Trophoblast cell (in vitro differentiated cells and primary cell): ENCODE measurements at places on chromosomes 1 and 21.

DNA sequence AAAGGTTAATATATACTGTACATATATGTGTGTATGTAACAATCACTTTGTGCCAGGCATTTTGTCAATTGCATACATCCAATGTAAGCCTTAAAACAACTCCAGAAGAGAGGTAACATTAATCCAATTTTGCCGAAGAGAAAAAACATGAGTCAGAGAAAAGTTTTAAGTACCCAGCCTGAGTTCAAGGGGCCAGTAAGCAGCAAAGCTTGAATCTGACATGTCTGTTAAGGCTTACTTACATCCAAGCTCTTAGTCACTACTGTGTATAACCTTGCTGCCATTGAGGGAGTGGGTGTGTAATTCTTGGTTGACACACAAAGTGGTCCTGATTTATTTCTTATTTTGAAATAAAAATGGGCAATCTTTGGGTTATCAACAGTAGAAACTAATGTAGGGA, 360.4 kb upstream of the LYPLAL1 start:
- DNase-seq, result no peak

DNA sequence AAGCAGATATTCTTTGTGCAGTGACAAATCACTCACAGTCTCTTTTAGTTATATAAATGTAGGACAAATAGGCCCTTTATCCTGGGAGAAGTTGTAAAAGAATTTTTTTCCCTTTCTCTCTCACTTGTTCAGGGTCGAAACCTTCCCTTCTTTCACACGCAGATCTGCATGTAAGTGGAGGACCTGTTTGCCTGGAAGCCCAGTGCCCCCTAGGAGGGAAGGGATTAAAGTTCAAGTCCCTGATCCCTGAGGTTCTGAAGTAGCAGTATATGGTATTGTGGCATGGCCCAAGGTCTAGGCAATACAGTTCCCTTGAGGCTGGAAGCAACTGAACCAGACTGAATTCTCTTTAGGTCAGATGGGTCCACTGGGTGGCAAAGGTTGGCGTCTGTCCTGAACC, 48.6 kb upstream of the PTGFRN start:
- DNase-seq, result no peak

DNA sequence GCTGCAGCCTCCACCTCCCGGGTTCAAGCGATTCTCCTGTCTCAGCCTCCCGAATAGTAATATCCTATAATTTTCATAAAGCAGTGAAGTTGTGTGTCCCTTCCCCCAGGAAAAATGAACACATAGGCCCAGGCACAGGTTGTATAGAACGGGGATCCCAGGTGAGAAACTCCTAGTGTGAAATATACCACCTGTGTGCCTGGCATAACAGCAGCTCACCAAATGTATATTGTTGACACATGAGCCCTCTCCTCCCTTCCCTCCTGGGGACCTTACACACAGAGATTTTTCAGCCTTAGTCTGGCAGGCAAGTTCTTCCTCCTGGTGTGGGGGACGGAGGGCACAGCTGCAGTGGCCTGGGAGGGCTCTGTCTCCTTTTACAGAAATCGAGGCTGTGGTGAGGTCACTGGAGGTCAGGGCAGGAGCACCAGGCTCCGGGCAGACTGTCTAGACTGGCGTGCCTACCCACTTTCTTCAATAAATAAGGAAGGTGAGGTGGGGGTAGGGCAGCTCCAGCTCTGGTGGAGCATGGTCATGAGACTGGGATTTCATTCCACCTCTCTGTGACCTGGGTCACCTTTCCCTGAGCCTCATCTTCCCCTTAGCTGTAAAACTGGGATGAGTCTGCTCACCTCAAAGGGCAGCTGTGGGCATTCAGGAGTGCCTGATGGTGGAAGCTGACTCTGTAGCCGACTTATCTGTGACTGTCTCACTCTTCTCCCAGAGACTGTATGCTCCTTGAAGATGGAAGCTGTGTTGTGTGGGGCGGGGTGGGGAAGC, 14.3 kb downstream of the RCC1 start:
- no peak for DNase-seq

- no peak for DNase-seq
Observed at GRCh38 chr1:10682108-10682445, 114.4 kb downstream of the CASZ1 start.

- no peak for DNase-seq
Observed at GRCh38 chr1:23102289-23102688, 66.4 kb downstream of the LUZP1 start.

DNA sequence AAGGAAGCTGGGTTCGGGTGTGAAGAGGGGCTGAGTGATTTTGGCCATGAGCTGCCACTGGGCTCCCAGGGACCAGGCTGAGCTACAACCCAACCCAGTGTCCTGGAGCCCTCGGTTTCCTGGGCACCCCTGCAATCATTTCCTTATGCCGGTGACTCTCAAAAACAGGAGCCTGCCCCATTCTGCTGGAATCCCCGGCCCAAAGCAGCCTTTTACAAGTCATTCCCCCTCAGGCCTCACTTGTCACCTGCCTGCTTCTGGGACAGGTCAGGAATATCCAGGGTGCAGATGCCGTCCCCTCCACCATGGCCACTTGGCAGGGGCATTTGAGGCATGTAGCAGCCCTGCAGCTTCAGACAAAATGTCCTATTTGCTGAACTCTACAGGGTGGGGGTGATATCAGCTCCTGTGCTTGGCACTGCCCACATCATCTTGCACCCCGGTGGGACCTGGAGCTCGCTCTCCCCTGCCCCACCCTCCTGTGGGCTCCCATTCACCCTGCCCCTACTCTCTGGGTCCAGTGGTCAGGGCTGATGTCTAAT, 30.0 kb downstream of the CDK18 start:
- DNase-seq, result no peak

GRCh38 chr21:37607081-37607480, 240.5 kb downstream of the DYRK1A start:
- DNase-seq, result peak; percentile 63

DNA sequence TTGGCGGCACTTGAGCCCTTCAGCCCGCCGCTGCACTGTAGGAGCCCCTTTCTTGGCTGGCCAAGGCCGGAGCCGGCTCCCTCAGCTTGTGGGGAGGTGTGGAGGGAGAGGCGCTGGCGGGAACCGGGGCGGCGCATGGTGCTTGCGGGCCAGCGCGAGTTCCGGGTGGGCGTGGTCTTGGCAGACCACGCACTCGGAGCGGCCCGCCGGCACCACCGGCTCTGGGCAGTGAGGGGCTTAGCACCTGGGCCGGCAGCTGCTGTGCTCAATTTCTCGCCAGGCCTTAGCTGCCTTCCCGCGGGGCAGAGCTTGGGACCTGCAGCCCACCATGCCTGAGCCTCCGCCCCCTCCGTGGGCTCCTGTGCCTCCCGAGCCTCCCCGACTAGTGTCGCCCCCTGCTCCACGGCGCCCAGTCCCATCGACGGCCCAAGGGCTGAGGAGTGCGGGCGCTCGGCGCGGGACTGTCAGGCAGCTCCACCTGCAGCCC, 673.7 kb upstream of the BRINP3 start:
- no peak for DNase-seq

DNA sequence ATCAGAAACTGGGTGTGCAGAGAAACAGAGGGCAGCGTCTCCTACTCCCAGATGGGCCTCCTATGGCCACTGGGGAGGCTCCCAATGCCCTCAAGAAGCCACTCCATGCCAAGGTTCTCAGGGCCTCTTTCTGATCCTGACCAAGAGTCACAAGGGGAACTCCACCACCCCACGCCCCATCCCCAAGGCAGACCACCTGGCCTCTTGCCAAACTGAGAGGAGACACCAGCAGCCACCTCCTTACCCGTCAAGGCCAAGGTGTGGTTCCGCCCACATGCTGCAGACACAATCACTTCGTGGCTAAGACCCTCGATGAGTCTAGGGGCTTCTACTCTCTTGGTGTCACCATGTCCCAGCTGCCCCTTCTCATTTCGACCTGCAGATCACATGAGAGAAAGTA, 17.0 kb downstream of the RCC2 start:
- DNase-seq, result no peak

DNA sequence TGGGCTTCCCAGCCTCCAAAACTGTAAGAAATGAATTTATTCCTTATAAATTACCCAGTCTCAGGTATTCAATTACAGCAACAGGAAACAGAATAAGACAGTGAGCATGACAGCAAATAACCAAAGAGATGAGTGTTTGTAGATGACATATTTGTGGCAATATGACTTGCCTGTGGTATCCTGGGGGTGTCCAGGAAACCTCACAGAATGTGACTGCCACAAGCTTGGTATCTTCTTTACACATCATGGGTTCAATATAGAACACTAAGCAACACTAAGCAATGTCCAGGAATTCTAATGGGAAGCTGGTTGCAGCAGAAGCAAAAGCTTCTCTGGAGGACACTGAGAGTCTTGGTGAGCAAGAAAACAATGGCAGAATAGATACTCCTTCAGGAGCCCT, 236.4 kb upstream of the BEND5 start:
- DNase-seq, result no peak

GRCh38 chr1:159942632-159943277, 2.7 kb downstream of the IGSF9 start:
- DNase-seq, result no peak

- DNase-seq, result no peak
Observed at GRCh38 chr1:247429496-247429895, 13.5 kb downstream of the NLRP3 start.

DNA sequence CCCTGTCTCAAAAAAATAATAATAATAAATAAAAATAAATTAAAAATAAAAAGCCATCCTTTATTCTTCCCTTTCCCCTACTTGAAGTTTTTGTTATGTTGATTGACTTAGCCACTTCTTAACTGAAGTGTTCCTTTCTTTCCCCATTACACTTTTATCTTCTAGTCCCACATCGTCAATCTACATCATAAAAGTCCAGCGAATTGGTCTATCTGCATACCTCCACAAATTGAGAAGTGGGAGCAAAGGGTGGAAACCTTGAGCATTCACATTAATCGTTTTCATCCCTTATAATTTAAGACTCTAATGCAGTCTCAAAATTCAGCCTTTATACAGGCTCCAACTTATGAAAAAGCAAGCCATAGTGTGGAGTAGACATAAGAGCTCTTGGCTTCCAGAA, 6.5 kb upstream of the ZYG11A start:
- no peak for DNase-seq

GRCh38 chr1:159510229-159510541, 25.6 kb downstream of the OR10J5 start:
- DNase-seq, result no peak

DNA sequence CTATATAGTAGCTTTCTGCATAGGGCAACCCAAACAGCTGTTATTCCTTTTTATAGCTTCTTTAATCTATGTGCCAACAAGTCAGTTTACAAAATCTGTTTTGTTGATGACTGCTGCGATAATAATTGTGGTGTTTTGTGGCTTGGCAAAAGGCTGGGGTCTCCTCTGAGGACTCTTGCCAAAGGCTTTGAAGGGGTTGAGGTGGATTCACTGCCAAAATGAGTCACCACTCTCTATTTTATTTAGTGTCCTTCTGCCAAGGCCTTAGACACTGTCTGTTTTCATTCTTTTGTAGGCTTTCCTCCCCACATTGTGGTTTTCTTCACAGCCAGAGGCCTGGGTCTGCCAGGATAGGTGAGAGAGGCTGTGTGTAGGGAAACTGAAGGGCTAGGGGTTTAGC, 161.8 kb downstream of the NFIA start:
- DNase-seq, result no peak

GRCh38 chr1:9253004-9253403, 18.4 kb downstream of the H6PD start:
- no peak for DNase-seq

DNA sequence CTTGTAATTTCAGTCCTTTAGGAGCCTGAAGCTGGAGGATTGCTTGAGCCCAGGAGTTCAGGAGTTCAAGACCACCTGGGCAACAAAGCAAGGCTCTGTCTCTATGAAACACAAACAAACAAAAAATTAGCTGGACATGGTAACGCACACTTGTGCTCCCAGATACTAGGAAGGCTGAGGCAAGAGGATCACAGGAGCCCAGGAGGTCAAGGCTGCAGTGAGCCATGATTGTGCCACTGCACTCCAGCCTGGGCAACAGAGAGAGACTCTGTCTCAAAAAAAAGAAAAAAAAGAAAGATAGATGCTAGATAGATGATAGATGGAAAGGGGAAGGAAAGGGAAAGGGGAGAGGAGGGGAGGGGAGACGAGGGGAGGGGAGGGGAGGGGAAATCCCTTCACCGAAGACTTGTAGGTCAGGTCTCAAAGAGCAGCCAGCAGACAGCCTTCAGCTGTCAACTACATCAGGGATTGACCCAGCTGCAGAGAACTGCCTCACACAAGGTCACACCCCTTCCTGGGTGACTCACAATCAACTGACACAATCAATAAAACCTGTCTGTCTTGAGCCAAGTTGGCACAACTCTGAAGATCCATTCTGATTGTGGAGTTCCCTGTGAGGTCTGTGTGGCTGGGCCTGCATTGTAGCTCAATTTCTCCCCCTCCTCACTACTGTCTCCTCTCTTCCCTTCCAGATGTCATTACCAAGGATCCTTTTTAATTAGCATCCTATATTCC, 200.6 kb downstream of the RGS7 start:
- no peak for DNase-seq

- DNase-seq, result peak; percentile 95
Observed at GRCh38 chr1:107594536-107594935, 370.4 kb downstream of the VAV3 start.

DNA sequence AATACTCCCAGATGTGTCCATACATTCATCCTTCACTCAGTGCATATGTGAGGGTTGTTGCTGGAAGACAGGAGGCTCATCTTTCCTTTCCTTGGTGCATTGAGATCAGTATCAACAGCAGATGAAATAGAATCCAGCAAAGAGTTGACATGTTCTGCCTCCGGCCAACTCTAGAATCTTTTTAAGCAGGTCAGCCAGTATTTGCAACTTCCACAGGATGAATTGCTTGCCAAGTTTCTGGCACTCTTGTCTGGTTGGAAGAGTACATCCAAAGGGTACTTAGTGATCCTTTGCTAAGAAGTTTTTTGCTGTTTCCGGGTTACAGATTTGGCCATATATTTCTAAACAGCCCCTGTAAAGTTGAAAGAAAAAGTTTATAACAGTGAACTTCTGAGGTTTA, 21.1 kb downstream of the SYNC start:
- no peak for DNase-seq

DNA sequence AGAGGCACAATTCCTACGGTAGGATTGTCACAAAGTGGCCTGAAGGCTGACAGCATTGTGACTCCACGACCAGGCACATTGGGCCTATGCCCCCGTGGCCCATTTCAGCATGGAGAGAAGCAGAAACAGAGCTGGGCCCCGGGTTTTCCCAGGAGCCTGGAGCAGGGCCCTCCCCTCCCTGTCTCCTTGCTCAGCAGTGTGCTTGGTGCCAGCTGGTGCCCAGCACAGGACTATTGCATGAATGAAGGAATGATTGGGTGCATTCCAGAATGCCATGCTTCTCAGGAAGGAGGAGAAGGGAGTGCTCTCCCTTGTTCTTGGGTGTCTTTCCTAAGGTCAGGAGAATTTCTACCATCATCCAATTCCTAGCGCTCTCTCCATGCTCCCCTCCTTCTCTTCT, 33.7 kb downstream of the IER5 start:
- DNase-seq, result no peak
